Muscle of arm (tissue), 14 donors: ENCODE measurements at places on chromosomes 2 and 18.
A peak's percentile ranks its signal among the peaks of the same experiment; 100 is the strongest.

DNA sequence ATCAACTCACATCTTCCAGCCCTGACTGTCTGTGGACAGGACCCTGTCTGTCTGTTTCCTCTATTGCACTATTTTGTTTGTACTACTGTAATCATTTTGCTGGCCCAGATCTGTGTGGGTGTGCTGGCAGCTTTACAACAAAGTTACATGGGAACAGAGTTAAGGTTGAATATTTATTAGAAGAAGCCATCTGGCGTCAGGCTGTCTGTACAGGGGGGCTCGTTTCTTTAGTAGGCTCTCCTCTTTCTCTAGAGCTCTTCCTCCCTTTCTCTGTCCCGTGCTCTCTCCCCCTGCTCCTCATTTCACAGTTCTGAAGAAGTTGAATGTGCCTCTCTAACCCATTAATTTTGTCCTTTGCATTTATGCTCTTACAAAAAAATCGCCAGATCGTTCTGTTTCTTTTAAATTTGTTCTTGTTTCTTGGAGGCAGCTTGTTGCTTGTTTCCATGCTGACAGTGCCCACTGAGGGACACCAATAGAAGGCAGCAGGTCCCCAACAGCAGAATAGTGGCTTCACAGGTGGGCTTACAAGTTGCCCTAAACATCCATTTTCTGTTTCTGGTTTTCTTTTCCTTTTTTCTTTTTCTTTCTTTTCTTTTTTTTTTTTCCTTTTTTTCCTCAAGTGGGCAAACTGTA, 315.2 kb upstream of the ZEB2 start:
- DNase-seq: peak; percentile 71

- no peak for DNase-seq
Measured at GRCh38 chr2:189047171-189047888, 73.2 kb downstream of the COL3A1 start.

DNA sequence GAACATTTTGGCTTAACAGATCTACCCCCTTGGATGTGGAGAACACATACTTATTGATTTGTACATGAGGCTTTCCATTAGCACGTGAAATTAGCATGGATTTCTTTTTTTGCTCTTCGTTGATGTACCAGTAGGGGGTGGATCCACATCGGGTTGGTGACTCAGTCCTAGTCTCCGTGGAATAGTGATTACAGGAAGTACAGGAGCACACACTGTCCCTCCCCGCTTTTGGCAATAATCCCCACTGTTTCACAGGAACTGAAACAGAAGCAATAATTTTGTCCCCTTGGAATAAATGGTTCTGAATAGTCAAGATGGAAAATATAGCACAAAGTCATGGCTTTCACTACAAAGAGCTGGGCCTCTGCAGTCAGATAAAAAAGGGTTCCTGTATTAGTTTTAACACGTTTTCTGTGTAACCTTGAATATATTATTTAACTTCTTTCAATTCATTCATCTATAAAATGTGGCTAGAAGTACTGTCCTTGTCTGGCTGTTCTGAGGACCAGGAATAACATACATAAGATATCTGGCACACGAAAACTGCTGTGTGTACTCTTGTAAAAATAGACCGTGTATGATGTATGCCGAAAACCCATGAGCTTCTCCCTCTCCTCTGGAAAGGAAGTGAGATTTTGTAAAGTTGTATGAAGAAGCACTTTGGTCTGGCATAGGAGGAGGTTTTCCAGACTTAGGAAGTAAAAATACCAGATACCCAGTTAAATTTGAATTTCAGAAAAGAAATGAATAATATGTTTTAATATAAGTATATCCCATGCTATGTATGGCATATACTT, 229.2 kb downstream of the GALR1 start:
- DNase-seq: peak; percentile 68

- no peak for DNase-seq
Measured at GRCh38 chr2:174223388-174223787, 24.9 kb downstream of the OLA1 start.

DNA sequence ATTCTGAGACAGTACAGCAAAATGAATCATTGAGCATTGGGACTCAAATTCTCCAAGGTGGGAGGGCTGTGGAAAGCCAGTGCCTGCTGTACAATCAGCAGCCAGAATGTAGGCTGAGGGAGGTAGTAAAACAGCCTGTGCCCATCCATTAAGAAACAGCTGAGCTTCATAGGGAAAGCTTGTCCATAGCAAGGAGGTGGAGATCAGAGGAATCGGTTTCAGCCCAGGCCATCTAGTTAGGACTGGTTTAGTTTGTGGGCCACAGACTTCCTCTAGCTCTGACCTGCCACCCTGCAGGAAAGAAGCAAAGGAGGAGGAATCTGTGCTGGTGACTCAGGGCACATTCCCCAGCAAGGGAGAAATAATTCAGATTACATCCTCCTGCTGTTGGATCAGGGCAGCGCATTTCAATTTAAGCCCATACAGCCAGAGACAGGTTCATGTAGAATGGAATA, 333.4 kb downstream of the SETBP1 start:
- no peak for DNase-seq

DNA sequence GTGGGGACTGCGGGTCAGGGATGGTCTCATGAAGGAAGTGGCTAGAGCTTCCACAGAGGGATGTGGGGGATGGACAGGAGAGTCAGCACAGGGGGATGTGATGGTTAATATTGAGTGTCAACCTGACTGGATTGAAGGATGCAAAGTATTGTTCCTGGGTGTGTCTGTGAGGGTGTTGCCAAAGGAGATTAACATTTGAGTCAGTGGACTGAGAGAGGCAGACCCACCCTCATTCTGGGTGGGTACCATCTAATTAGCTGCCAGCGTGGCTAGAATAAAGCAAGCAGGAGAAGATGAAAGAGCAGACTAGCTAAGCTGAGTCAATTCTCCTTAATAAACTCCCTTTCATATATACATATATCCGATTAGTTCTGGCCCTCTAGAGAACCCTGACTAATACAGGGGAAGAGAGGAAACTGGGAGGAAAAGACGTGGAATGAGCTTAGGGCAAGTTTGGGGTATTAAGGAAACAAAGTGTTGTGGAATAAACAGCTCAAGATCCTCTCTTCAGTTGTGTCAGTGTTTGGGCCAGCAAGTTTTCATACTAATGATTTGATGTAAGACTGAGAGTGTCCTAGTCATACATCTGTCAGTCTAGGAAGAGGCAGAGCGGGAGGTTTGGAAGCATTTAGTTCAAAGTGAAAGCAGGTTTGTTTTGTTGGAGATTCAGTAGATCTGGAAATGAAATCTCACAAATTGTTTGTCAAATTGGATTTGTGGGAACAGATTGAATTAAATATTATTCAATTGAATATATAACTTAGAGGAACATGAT, 135.2 kb upstream of the NT5C1B start:
- DNase-seq: no peak

DNA sequence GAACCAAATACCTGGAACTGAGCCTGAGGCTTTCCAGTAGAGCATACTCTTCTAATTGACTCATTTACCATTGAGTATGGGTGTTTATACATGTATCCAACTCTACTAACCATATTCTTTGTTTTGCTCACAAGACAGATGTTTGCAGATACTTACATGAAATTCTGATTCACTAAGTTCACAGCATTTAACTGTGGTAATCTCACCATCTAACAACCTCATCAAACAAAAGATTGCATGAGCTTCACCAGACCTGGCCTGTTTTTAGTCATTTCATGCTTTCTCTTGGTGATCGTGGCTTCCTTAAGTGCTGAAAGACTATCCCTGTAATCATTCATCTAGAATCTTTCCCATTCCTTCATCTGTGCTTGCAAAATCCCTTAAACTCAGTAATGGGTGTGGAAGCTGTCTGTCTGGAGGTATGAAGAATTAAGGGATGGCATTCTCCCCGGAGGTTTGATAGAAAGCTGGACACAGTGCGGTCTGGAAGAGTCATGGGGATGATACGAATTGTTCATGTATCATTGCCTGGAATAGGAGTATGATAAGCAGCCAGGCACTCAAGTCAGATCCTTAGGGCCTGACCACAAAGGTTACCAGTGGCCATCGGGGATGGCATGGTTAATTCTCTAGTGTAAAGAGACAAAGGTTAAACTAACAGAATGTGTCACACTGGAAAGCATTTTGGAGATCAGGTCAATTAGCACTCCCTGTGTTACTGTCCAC, 42.0 kb upstream of the IL1R1 start:
- no peak for DNase-seq

DNA sequence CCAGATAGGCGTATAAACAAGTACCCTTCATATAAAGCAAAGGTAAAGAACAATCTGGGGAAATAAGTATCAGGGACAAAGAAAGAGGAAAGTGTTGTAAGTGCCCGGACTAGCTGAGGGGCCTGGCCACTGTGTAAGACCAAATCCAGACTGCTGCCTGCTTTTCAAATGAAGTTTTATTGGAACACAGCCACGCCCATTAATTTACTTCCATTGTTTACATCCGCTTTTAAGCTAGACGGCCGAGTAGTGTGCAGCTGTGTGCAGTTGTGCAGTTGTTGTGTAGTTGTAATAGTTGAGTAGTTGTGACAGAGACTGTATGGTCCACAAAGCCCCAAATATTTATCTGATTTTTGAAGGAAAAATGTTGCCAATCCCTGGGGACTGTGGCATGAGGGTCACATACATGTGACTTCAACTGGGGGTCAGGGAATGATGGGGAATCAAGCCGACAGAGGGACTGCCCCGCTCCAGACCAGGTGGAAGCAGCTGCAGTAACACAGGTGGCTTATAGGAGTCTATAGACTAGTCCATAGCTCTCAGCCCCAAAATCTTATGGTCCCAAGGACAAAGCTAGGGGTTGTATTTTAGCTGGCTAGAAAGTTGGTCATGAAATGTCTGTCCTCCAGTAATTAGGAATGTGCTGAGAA, 30.0 kb downstream of the FHL2 start:
- DNase-seq: no peak

- DNase-seq: no peak
Measured at GRCh38 chr2:29209551-29209950, 94.3 kb downstream of the CLIP4 start.

DNA sequence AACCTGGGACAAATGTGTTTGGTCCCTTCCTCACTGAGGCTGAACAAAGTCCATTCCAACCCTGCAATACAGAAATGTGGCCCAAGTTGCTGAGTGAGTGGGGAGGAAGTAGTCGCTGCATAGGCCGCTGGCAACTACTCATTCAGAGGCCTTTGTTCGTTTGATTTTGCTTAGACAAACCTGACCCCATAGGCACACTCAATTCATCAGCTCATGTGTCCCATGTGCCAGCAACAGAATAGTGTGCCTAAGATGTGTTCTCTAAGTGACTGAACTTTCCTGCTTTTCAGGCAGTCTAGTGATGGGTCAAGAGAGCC, 23.0 kb downstream of the PTPN18 start:
- no peak for DNase-seq

DNA sequence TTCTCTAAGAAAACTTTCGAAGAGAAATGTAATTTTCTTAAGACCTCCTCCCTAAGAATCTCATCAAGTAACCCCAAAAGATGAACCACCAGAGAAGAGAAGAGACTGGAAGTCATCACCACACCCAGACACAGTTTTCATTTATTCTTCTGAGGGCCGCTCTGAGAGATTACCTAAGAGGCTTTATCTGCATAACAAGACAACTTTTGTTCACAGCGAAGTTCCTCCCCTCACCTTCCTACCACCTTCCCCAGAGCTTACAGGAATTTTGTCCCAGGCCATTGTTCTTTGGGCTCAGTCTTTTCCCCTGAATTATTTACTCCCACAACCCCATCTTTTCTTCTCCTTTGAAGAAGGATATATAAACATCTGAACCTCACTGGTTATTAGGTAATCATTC, 92.8 kb downstream of the AKAIN1 start:
- no peak for DNase-seq

- DNase-seq: peak; percentile 88
Measured at GRCh38 chr2:157874997-157875640, 1.0 kb downstream of the ACVR1 start.

DNA sequence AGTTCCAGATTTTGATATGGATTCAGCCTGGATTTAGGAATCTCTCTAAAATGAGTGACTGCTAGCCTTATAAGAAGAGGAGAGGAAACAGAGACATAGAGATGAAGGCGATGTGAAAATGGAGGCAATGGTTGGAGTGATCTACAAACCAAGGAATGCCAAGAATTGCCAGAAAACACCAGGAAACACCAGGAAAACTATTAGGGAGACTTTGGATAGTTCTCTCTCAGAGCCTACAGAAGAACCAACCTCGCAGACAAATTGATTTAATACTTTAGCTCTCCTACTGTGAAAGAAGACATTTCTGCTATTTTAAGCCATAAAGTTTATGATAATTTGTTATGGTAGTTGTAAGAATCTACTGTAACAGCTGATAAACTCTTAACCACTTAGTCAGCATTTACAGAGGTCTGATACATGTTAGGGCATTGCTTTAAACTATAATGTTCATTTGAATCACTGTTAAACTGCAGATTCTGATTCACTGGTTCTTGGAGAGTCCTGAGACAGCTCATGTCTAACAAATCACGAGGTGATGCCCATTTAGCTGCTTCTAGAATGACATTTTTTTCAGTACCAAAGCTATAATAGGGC, 1702.6 kb upstream of the LRRTM1 start:
- DNase-seq: no peak

- DNase-seq: no peak
Measured at GRCh38 chr2:120177001-120177621, 46.1 kb downstream of the TMEM185B start.

- DNase-seq: no peak
Measured at GRCh38 chr18:58054041-58054781, 10.2 kb downstream of the NEDD4L start.

DNA sequence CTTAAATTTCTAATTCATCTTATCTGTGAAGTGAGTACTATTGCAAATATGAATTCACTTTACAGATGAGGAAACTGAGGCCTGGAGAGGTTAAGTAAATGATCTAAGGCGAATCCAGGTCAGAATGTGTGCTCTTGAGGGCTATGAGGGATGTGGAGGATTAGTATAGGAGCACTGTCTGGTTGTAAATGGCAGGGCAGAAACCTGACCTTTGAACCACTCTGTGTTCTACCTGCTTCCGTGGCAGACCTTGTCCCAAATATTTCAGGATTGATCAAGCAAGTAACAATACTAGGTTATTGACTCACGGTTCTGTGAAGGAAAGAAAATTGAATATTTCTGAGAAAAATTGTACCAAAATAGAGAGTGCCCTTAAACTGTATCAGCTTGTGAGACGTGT, 74.7 kb downstream of the PTPRM start:
- DNase-seq: no peak

DNA sequence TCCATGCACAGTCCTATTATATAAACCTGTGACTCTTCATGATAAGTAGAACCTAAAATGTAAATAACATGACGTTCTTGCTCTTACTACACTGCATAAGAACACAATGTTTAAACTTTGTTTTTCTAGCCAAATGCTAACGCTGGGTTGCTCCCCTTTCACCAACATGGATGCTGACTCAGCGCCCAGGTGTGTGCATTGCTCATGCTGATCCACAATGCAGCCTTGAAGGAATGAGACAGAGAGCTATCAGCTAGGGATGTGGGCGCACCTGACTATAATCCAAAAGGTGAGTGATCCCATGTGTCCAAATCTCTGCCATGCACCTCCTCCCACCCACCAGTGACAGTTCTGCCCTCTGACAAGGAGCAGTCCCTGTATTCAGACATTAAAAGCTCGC, 235.0 kb downstream of the IRS1 start:
- no peak for DNase-seq
